Head of caudate nucleus (tissue), 42 donors: ENCODE measurements at places on chromosomes 2 and 18.

- no peak for DNase-seq
Measured at GRCh38 chr2:240166761-240167587, 26.5 kb upstream of the OTOS start.

DNA sequence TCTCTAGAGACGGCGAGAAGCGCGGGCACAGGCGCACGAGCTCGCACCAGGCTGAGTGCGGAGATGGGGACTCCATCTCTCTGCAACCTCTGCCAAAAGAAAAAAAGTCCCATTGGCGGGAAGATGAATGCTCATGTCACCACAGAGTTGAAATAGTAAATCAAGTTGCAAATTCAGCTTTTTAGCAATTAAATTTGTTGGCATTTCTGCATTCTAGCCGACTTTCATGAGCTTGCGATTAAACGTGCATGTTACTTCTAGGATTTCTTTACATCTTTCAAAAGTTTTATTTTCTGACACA, 588 bp downstream of the CHAC2 start:
- DNase-seq = peak; percentile 45

DNA sequence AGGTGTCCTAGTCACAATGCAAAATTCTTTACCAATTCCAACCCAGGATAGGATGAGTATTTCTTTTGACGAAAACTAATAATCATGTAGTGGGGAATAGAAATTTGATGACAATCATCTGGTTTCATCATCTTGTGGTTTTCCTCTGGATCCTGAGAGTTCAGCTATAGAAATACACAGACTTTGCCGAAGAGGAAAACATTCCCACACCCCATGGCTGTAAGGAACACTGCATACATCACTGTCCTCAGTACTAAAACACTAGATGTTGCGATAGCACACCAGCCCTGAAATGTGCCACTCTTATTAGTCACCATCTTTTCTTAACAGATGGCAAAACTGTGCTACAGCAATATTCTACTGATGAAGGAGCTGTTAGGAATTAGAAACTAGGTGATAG, 29.4 kb downstream of the CERKL start:
- no peak for DNase-seq

DNA sequence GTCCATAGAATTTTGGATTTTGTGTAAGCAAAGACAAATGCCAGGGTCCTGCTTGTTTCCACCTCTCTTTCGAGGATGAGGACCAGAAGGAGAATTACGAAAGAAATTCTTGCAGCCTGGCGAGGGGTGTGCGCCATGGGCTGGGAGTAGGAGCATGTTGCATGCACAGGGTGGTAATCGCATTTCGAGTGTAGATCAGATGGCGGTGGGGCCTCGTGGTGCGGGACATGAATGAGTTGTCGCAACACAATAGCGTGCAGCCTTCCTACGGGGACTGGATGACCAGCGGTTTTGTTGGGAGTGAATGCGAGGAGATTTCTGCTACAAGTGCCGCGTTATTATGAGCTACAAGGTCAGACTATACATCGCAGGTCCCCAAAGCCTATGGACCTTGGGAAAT, 4.2 kb upstream of the EN1 start:
- no peak for DNase-seq

DNA sequence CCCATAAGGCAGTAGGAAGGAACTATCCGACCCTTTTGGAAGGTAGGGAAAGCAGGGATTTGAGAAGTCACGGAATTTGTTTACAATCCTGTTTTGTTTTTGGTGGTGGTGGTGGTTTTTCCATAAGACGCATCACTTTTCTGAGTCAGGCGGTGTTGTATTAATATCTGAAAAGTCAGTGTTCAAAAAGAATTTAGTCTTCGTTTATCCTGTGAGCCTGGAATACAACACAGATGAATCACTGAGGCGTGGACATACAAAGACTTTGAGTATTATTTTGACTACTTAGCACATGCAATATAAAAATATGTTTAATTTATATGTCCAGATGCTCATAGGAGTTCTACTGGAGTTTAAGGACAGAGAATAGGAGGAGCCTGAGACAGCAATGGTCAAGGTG, 785 bp downstream of the ZNF892 start:
- no peak for DNase-seq

GRCh38 chr2:119240311-119241204, 16.9 kb downstream of the STEAP3 start:
- peak; percentile 31 for DNase-seq

GRCh38 chr18:70390371-70391090, 101.7 kb downstream of the SOCS6 start:
- no peak for DNase-seq

- peak; percentile 62 for DNase-seq
Measured at GRCh38 chr2:73285159-73285739, 971 bp upstream of the FBXO41 start.

DNA sequence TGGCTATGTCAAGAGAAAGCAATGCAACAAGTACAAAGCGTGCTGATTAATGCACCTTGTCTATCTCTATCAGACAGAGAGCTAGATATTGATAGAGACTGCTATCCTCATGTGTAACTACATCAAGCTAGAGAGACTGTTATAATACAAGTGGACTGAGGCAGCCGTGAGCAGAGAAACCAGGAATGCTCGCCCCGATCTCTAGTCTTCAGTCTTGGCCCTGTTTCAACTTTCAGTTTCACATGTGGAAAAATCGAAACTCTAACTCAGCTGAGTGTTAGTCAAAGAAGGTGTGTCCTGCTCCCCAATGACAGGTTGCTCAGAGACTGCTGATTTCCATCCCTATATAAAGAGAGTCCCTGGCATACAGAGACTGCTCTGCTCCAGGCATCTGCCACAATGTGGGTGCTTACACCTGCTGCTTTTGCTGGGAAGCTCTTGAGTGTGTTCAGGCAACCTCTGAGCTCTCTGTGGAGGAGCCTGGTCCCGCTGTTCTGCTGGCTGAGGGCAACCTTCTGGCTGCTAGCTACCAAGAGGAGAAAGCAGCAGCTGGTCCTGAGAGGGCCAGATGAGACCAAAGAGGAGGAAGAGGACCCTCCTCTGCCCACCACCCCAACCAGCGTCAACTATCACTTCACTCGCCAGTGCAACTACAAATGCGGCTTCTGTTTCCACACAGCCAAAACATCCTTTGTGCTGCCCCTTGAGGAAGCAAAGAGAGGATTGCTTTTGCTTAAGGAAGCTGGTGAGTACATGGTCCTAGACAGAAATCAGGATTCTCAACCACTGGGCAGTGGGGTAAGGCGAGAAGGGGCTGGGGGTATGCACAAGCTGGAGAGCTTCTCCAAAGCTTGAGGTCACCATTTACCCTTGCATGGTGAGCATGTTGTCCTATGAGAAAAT, at the start of gene RSAD2:
TSS of gene RSAD2 (plus strand) at position 376 of the 903 bp plus-strand sequence. CDS start at position 400, 24 bp downstream.
- DNase-seq = no peak

DNA sequence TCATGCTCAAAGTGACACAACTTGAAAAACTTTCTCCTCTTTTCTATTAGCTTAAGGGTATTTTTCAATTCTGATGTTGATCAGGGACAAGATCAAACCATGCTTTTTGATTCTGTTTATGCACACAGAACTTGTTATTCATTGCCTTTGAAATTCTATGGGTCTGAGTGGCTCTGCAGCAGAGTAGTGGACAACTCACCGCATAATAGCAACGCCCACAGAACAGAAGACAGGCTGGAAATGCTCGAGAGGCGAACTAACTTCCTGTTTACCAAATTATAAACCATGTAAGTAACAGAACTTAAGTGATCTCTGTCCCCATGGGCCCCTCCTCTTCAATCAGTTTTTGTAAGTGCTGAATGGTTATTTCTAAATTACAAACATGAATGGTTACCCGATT, 131.2 kb downstream of the CBLN2 start:
- DNase-seq = no peak

DNA sequence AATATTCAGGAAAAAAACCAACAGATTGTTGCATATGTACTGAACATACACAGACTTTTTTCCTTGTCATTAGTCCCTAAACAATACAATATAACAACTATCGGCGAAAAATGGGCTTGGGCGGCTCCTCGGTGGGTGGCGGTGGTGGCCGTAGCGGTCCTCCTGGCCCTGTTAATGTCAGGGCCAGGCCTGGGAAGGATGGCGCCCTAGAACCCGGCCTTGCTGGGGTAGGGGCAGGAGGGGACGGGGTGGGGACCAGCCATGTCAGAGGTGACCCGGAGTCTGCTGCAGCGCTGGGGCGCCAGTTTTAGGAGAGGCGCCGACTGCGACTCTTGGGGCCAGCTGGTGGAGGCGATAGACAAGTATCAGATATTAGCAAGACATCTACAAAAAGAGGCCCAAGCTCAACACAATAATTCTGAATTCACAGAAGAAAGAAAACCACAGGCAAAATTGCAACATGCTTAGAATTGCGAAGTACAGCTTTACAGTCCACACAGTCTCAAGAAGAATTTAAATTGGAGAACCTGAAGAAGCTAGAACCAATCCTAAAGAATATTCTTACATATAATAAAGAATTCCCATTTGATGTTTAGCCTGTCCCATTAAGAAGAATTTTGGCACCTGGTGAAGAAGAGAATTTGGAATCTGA, 36.5 kb downstream of the ROCK2 start:
- no peak for DNase-seq

DNA sequence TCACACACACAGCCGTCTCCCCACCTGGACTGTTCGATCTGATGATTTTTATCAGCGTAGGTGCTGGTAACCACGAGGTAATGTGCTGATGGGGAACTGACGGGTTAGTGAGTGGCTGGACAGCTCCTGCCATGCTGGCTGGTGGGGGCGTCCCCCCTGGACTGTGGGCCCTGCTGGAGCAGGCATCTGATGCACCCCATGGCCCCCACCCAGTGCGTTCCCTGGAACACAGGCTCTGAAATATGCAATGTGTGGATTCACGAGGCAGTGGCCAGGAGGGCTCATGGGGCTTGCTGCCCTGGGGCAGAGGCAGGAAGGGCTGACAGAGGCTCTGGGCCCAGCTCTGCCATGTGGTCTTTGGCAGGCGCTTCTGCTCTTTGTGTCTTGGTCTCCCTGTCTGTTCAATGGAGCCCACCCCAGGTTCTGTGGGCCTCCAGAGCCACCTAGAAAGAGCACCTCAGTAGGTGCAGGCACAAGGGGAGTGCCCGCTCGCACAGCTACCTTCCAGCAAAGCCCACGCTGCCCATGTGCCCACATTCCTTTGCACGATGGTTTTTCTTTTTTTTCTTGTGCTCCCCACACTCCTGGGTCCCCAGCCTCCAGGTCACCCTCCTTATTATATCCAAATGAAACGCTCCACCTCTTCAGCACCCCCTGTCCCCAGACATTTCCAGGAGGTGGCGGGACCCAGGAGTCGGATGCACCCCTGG, 10.3 kb upstream of the PXDN start:
- no peak for DNase-seq

GRCh38 chr2:16013359-16013911, 73.1 kb downstream of the MYCN start:
- peak; percentile 37 for DNase-seq

GRCh38 chr18:8426401-8426800, 182.8 kb upstream of the RAB12 start:
- DNase-seq = no peak

GRCh38 chr2:141490886-141491285, 639.9 kb downstream of the LRP1B start:
- no peak for DNase-seq

DNA sequence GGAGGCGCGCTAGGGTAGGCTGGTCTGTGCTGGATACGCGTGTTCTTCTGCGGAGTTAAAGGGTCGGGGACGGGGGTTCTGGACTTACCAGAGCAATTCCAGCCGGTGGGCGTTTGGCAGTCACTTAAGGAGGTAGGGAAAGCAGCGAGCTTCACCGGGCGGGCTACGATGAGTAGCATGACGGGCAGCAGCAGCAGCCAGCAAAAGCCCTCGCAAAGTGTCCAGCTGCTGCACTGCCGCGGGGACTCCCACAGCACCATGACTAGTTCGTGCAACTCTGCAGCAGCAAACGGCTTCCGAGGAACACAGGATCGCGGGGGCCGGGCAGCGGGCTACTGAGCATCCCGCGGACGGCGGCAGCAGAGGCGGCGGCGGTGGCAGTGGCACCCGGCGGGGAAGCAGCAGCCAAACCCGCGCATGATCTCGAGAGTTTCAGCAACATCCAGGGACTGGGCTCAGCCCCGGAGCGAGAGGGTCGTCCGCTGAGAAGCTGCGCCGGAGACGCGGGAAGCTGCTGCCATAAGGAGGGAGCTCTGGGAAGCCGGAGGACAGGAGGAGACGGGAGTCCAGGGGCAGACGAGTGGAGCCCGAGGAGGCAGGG, 368 bp downstream of the TMEFF2 start:
- peak; percentile 45 for DNase-seq

GRCh38 chr2:215828528-215829184, 184.7 kb downstream of the MREG start:
- DNase-seq = peak; percentile 63

DNA sequence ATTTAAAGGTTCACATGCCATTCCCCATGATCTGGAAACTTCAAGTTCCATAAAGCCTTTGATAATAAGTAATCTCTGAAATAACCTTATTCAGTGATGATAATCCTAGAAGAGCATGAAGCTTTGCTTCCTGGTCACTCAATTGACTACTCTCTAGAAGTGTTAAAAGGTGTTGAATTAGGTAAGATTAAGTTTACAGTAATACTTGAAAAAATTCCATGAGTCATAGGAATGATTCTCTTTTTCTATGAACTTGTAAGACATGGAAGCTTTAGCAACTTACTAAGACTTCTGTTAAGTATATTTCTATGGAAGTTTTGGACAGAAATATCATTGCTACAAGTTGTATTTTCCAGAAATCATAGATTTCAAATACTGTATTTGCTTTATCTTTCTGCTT, 100.6 kb downstream of the MYO1B start:
- DNase-seq = no peak

DNA sequence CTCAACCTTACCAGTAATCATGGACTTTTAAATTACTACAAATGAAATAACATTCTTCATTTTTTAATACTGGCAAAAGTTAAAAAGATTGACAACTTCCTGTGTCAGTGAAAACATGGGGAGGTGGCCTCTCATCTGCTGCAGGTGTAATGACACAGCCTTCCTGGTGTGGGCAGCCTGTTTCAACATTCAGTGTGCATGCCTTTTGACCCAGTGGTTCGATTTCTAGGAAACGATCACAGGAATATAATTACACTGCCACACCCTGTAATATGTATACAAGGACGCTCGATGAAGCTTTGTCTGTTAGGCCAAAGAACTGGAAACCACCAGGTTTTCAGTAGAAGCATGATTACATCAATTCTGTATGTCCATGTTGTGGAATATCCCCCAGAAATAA, 68.7 kb downstream of the MTHFD2 start:
- DNase-seq = no peak

GRCh38 chr2:157470321-157470720, 26.4 kb upstream of the CYTIP start:
- DNase-seq = no peak

- no peak for DNase-seq
Measured at GRCh38 chr2:191253476-191253875, 8.3 kb downstream of the MYO1B start.

- DNase-seq = no peak
Measured at GRCh38 chr2:152134488-152135280, 35.8 kb upstream of the CACNB4 start.
